ENCODE measurements at places on chromosomes 1 and 21. TPM values are rescaled to one million over a fixed set of nuclear protein-coding genes. Genes with fewer than 3 reads are reported as not detected.

DNA sequence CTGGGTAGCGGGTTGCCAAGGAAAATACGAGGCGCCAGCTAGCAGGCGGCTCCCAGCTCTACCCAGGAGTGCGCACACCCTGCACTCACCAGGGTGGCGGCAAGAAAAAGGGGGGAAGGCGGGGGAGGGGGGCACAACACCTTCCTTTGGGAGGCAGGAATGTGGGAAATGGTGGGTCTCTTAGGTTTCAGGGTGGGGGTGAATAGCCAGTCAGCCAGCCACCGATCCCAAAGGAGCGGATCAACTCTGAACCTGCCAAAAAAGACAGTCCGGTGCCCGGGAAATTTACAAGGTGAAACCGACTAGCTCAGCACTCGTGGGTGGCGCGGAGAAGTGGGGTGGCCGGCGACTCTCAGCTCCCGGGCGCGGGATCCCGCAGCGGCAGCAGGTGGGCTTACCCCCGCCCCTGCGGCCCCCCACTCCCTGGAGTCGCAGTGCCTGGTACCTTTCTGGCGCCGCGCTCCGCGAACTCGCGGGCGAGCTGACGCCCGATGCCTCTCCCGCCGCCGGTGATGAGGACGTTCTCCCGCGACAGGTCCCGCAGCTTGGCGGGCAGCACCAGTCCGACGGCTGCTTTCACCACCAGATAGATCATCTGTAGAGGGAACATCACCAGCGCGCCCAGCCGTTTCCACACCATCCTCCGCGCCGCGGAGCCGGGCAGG lies 1.2 kb downstream of the DHRS3 start:
- peaks cover 17% of the 10 kb centered on the region for H3K4me1 ChIP-seq
- DNase-seq = no peak
- H3K27ac ChIP-seq = peak overlapping the region; percentile 61
- peak overlapping the region; percentile 83 for H3K4me3 ChIP-seq
- no peaks in the 10 kb centered on the region for H3K27me3 ChIP-seq

- H3K4me1 ChIP-seq = no peaks in the 10 kb centered on the region
- no peaks in the 10 kb centered on the region for H3K36me3 ChIP-seq
- no peak overlapping the region for H3K27ac ChIP-seq
- no peak overlapping the region for H3K4me3 ChIP-seq
- no peak for DNase-seq
- H3K27me3 ChIP-seq = no peaks in the 10 kb centered on the region
Observed at GRCh38 chr1:64147759-64148158, 55.7 kb upstream of the UBE2U start.

- no peaks in the 10 kb centered on the region for H3K36me3 ChIP-seq
- no peaks in the 10 kb centered on the region for H3K27me3 ChIP-seq
- H3K4me1 ChIP-seq = peaks cover 49% of the 10 kb centered on the region
- H3K27ac ChIP-seq = peak overlapping the region; percentile 73
- DNase-seq = peak; percentile 83
Observed at GRCh38 chr1:8412183-8412831, 94.4 kb downstream of the SLC45A1 start.

DNA sequence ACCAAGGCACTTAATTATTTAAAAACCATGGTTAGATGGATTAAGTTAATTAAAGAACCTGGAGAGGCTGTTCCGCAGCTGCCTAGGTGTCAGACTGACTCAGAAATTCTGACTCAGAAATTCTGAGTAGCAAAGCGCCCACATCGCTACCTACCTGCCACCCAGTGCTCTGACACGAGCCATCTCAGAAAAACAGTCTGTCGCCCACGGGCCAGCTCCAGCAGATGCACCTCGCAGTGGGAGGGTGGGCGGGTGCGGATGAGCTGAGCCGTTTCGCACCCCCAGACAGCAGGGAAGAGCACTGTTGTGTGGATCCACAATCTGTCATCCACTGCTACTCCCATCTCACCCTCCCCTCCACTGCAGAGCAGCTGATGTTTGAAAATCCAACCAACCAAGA lies 13.5 kb downstream of the KCNK1 start:
- DNase-seq = no peak
- no peaks in the 10 kb centered on the region for H3K27me3 ChIP-seq
- H3K4me3 ChIP-seq = no peak overlapping the region

DNA sequence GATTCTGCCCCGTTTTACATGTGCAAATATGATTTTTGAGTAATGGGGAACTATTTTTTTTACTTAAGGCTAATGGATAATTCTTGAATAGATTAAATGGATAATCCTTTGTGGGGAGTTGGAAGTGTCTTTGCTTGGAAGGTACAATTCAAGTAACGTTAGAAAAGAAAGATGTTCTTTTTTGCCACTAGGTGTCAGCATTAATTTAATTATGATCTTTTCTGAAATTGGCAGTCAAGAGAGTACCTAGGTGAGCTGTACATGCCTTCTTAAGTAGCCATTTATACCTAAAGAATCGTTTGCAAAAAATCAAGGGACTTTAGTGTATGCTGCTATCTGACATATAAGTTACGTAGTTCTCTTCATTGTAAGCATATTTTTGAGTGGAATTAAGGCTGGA lies 2.2 kb downstream of the FBXO28 start:
- H3K4me3 ChIP-seq = no peak overlapping the region
- H3K4me1 ChIP-seq = no peaks in the 10 kb centered on the region
- H3K27ac ChIP-seq = no peak overlapping the region
- DNase-seq = peak; percentile 71

NTRK1 gene
- total RNA-seq = not detected

TSPEAR gene
- not detected for total RNA-seq
